ENCODE measurements at places on chromosomes 12 and 14. TPM values are rescaled to one million over a fixed set of nuclear protein-coding genes. Genes with fewer than 3 reads are reported as not detected.

GRCh38 chr12:76264611-76265012, 83.6 kb downstream of the BBS10 start:
- H3K4me1 ChIP-seq: peaks cover 30% of the 10 kb centered on the region
- no peaks in the 10 kb centered on the region for H3K36me3 ChIP-seq
- H3K27ac ChIP-seq: peak overlapping the region; percentile 66
- H3K27me3 ChIP-seq: no peaks in the 10 kb centered on the region

DNA sequence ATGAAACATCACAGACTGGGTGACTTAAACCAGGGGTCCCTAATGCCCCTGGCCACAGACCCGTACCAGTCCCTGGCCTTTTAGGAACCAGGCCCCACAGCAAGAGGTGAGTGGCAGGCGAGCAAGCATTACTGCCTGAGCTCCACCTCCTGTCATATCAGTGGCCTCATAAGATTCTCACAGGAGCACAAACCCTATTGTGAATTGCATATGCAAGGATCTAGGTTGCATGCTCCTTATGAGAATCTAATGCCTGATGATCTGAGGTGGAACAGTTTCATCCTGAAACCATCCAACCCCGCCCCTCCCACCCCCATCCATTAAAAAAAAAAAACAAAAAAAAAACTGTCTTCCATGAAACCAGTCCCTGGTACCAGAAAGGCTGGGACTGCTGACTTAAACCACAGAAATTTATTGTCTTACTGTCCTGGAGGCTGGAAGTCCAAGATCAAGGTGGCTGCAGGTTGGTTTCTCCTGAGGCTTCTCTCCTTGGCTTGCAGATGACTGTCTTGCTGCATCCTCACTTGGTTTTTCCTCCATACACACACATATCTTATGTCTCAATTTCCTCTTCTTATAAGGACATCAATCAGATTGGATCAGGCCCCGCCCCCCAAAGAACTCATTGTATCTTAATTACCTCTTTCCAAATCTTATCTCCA, 235.9 kb downstream of the CHST11 start:
- no peaks in the 10 kb centered on the region for H3K4me1 ChIP-seq
- no peak overlapping the region for H3K4me3 ChIP-seq

DNA sequence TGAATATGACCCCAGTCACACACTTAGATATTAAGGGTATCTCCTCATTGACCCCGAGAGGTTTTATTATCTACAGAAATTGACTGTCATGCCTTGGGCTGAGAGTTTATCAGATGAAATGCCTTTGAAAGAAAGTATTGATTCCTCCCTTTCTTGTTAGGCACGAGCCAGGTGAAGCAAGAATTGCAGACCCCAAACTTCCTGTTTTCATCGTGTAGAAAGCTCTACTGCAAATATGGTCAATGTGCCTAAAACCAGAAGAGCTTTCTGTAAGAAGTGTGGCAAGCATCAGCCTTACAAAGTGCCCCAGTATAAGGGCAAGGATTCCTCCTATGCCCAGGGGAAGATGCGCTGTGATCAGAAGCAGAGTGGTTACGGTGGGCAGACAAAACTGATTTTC, 143.9 kb upstream of the FUT8 start:
- H3K27ac ChIP-seq: no peak overlapping the region
- no peaks in the 10 kb centered on the region for H3K36me3 ChIP-seq
- peaks cover 6% of the 10 kb centered on the region for H3K4me1 ChIP-seq
- H3K27me3 ChIP-seq: no peaks in the 10 kb centered on the region

DNA sequence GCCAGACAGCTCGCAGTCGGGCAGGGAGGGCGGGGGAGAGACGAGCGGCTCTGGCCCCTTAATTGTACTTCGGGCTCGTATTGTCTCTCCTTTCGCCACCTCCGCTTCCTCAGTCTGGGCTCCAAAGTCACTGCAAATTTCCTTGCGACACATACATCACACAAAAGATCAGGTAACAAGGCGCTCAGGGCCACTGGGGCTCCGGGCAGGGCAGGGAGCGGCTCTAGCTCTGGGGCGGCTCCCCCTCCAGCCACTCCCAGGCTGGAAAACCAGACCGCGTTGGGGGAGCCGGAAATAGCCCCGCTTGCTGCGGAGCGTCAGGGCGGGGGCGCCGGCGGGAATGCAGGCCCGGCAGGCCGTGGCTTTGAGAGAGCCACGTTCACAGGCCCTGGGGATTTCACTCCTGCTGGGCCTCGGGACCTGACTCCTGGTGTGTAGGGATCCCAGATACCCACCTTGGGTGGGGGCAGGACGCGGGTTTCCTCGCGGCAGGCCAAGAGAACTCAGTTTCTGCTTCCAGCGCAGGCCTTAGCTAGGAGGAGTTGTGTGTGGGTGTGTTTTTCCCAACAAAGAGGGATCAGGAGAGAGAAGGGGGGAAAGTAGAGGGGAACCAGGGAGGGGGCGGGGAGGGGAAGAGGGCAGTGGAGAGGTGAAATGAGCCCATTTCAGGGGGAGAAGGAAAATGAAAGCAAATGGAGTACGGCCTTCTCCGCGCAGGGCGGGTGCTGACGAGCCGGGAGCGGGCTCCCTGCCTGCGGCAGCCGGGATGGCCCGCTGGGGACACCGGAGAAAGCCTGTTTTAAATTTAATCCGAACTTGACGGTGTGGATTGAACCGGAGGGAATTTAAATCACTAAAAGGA, 4.4 kb upstream of the HOXC9 start:
- peaks cover 14% of the 10 kb centered on the region for H3K27me3 ChIP-seq
- no peaks in the 10 kb centered on the region for H3K36me3 ChIP-seq

The ADGRD1 gene
- 4.2 TPM for total RNA-seq

GRCh38 chr14:64253672-64254071, 40.5 kb downstream of the ESR2 start:
- no peak overlapping the region for H3K4me3 ChIP-seq
- no peaks in the 10 kb centered on the region for H3K27me3 ChIP-seq
- no peaks in the 10 kb centered on the region for H3K36me3 ChIP-seq
- H3K4me1 ChIP-seq: no peaks in the 10 kb centered on the region
- DNase-seq: no peak
